ENCODE measurements at places on chromosomes 7 and 10.

DNA sequence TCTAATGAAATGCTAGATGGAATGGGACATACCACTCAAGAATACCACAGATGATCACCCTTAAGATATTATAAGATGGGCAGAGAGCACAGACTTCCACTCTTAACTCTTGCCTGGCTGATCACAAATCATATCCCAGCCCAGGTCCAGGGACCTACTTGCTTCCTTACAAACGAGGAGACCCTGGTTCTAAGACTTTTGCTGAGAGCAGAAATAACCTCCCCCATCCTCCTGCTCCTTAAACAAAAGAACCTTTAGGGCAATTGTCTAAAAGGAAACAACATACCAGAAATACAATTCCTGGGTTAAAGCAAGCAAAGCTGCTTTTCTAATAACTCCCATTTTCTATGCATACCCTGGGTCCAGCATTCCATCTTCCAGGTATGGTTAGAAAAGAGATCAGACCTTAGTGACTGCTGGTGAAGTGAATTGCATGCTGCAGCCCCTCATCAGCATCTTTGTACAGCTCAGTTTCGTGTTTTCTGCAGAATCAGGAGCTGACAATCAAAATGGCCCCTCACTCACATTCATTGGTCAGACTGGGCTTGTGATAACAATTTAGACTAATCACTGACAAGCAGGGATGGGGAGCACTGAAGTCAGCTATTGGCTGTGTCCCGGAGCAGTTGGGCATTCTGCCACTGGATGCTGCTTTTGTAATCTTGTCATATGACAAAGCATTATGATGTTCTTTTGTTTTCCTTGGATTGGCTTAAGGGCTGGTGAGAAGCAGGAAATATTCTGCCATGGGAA is 14.6 kb downstream of the IFIT3 start:
- no peak for DNase-seq

- DNase-seq, result no peak
Observed at GRCh38 chr10:13853854-13854253, 267.1 kb downstream of the PRPF18 start.

GRCh38 chr7:620056-620455 is 100.4 kb upstream of the PDGFA start:
- no peak for DNase-seq

GRCh38 chr10:79947787-79948424 is 999 bp downstream of the SFTPD start:
- DNase-seq, result no peak

DNA sequence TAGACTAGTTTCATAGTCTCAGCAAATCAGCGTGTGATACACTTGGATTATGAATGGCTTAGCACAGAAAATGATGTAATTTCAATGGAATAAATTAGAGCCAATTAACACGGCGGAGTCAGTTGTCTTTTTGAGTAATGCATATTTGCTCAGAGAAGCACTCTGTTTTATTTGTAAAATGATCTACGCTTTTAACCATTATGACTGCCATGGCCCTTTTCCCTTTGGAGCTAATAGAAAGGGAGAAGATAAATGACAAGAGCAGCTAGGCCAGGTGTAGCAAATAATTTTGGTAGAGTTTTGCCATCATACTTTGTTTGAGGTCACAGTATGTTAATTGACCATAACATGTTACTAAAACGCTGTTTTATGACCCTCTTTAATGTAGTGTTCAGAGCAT is 86.8 kb downstream of the GPR158 start:
- DNase-seq, result no peak

DNA sequence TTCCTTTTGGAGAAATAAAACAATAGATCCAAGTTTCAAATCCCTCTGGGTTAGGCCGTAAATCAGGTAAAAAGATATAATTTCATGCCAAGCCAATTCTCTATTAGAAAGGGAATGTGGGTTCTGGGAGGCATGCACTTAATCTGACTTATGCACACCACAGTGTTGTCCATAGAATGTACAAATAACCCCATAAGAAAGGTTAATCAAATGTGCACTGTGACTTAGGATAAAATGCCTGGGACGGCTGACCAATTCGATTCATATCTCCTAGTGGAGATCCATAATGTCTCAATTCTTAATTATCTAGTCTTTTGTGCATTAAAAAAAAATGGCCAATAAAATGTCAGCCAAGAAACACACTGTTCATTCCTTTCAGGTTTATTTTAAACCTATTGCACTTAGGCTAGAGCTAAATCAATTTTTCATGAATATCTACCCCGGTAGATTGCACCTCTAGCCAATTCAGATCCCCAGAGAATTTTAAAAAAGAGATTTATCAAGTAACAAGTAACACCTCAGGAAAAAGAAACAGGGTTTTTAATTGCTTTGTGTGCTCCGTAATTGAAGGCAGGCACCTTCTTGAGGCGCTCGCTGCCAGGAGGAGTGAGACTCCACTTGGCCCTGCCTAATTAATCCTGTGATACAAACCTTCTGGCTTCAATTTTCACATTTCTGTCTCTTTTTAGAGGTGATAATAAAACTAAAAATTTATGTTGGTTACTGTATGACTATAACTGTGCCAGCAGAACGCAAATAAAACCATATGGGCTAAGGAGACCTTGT is 265.1 kb downstream of the ETV1 start:
- no peak for DNase-seq

DNA sequence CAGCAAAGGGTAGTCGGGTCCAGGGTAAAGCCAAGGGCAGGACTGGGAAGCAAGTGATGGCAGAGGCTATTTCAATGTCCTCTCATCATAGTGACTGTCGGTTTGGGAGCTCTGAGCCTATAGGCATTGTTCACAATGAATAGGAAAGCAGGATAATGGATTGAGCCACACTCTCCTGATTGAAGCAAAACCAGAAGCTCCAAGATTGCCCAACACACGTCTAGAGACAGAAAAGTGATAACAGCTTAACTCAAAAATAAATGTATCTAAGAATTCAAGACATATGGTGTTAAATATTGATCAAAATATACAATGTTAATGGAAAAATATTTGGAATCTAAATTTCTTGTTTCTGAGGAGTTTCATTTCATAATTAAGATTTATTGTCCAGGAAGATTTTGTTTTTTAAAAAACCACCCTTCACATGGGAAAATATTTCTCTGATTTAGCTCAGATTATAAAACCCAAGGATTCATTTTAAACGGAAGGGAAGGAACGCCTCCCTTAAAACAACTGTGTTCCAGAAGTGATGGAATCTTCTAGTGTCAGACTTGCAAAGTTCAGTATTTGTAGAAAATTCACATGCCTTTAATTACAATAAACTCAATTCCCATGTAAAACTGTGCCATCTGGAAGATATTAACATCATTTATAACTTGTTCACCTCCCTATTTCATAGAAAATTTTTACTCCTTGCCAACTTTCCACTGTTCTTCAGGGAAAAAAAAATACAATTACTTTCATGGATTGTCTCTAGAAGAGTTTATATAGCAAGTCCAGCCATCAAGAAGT is 54.5 kb downstream of the NRP1 start:
- DNase-seq, result no peak

DNA sequence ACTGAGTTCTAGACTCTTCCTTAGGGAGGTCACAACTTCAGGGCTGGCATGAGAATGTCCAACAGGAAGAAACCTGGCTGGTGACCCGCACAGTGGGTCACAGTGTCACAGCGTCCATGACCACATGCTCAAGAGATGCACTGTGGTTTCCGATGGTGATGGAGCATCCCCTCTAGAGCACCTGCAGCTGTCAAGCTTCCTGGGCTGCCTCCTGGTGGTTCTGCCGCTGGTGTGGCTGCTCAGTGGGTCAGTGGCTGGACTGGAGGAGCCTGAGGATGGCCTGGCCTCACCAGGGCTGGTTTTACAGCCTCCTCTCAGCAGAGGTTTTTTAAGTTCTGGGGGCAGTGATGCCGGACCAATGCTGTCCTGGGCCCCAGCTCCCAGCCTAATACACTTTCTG is 149.3 kb downstream of the SH3PXD2A start:
- DNase-seq, result no peak

DNA sequence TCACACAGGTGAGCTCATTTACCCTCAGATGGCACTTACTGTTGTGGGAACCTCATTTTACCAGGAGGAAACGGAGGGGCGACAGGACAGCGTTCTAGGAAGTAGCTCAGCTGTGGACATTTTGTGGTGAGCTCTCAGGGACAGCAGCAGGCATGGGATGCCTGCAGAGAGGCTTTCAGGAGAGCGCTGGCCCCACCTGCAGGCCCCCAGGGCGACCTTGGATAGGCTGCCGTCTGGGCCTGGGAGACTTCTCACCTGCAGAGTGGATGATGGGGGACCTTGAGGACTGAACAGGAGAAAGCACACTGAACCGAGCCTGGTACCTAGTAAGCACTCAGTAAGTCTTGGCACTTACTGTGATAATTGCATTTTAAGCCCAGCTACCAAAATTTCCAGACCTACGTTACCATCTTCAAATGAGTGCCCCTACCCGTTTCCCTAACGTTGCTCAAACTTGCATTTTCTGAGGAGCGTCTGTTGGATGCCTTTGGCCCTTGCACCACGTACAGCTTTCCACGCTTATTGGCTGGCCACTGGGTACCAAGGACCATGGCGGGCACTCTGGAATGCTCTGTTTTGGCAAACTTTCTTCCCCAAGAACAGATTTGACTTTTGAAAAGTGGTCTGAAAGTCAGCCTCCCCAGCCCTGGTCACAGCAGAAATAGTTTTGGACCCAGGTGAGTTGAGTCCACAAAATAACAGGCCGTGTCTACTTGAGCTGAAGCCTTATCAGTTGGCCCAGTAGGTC is 223.4 kb downstream of the EBF3 start:
- no peak for DNase-seq

DNA sequence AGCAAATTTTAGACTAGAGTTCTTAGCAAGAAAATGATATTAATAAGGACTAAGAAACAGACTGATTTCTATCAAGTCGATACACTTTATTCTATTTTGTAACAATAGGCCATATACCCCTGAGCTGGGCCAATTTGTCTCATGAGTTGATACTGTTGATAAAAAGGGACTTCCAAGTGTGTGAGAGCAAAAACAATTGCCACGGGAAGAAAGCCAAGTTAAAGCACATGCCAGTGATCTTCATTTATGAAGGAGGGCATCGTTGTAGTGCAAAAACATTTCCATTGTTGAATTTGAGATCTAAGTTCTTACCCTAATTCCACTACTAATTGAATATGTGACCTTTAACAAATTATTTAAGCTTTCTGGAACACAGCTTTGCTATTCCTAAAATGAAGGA is 119.9 kb downstream of the CNOT4 start:
- DNase-seq, result no peak

DNA sequence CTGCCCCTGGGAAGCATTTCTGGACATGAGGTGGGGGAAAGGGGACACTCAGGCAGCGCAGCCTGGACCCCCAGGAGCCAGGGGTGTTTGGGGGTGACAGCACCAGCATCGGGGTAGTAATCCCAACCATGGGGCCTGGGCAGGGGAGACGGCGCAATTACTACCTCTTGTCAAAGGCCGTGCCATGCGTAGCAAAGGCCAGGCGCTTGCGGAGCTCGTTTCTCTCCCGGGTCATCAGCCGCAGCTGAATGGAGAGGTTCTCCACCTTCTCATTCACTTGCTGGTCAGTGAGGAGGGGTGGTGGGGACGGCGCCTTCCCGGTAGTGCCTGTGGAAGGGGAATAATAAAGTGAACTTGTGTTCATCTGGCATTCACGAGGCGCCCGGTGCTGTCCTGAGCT is 70.0 kb downstream of the DLG5 start:
- no peak for DNase-seq

DNA sequence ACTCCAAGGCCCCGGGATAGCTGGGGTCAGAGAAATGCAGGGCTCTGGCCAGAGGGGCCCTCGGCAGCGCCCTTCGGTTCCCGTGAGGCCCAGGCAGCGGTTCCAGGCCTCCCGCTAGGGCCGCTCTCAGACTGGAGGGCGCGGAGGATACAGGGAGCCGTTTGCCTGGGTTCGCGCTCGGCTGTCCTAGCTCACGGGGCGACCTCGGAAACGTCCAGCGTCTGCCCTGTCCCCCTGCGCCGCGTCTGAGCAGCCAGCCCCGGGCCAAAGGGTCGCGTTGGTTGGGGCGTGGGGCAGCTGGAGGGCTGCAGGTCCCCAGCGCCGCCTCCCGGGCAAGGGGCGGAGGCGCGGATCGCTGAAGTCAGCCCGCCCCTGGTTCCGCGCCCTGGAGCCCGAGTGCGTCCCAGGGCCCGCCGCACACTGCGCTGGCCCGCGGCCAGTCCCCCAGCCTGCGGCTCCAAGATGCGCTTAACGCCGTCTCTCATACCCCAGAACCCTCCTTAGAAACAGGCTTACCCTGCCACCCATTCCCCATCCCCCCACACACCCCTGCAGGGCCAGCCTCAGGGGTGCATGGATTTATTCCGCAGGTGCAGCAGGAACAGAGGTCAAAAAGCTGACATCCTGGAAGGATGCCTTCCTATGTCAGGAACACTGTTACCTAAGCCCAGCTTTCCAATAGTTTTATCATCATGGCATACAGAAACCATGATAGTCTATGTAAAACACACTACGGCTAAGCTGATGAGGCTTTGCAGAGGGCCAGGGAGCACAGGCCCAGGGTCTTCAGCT is 22.1 kb upstream of the OPN4 start:
- DNase-seq, result no peak

GRCh38 chr10:59672150-59672875 is 37.3 kb downstream of the SLC16A9 start:
- no peak for DNase-seq

DNA sequence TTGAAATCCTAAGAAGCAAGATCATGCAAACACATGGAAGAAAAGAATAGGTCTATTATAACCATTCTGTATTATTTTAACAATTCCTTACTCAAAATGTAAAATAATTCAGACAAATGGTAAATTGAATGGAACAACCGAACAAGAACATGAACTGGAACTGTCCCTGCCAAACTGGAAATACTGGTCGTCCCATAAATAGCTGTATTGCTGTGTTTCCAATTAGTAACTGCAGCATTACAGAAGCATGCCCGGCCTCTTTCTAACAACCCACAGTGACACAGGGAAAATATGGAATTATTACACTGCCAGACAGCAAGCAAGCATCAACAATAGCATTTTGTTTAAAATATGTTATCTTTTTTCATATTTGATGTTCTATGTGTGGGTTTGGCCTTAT is 1138.5 kb upstream of the PHF14 start:
- DNase-seq, result no peak

DNA sequence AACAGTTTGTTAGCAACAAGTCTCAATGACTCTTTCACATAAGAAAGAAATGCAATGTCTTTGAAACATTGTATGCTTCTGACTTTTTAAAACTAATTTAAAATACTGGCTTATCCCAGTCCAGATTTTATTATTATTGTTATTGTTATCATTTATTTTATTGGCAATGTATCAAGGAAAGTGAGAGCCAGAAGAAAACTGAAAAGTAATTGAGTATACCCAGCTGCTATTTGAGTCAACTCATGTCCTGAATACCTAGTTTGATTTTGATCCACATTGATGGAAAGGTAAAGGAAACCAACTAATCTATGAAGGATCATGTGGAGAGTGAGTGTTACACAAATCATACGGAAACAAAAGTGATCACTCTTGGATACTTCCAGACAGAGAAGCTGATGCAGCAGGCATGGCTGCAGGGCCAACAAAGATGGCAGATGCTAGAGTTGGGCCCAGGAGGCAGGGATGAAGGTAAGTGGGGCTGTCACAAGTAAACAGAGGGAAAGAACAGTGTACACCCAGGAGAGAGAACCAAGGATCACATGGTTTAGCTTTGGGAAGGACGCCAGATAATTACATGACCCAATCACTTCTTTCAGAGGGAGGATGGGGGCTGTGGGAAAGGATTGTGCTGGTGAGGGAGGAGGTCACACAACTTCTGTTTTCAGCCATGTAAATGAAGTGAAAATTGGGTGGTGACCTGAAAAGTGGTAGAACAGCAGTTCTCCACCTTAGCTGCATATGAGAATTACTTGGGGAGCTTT is 179.2 kb upstream of the NAMPT start:
- DNase-seq, result no peak
